ENCODE measurements at places on chromosomes 13 and 19. TPM values are rescaled to one million over a fixed set of nuclear protein-coding genes. Genes with fewer than 3 reads are reported as not detected.

The SPTBN4 gene
- 3.4 TPM for total RNA-seq

DNA sequence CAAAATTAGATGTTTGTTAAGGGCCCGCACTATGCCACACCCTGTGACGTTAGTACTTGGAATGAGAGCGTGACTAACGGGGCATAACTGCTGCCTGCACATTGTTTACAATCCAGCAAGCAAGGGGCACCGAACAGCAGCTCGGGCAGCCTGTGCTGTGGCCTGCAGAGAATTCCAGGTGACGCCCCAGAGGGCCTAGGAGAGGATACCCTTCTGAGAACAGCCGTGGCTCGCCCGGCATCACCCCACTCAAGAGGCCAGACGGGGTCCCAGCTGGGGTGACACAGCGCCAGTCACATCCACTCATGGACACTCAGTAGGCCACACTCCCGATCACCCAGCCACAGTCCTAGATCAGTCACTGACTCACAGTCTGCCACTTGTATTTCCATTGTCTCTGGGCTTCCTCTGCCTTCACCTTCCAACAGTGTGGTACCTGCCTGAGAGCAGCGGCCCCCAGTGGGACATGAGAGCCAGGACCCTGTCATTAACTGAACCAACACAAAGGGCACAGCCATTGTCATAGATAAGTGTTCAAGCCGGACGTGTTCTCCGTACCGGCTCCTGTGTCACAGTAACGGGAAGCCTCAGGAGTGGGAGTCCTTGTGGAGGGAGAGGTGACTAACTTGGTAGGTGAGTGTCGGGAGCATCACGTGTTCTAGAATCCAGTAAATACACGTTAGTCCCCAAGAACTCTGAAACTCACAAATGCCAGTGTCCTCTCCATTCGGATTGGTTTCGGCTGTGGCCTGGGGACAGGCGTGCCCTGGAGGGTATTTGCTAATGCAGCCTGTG, 7.5 kb downstream of the ZNF331 start:
- H3K27ac ChIP-seq = no peak overlapping the region
- no peaks in the 10 kb centered on the region for H3K27me3 ChIP-seq
- H3K4me1 ChIP-seq = no peaks in the 10 kb centered on the region
- no peak for DNase-seq
- peaks cover 4% of the 10 kb centered on the region for H3K36me3 ChIP-seq

DNA sequence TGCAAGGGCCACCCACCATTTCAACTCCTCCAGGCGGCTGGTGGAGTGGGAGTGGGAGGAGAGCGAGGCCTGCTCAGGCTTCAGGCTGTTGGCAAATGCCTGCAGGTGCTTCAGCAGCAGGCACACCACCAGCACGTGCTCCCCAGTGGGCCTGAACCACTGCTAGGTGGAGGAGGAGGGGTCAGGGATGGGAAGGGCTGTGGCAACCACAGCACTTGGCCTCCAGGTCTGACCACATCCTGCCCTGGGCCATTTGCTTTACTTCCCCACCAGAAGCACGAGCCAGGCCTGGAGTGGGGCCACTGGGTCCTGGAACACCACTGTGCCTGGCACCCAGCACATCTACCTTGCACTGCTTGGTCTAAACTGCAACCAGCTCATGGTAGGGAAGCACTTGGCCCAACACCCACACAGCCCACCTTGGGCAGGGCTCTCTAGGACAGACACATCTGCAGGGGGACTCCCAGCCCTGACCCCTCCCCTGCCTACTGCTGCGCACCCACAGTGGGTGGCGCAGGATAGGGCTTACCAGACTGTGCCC, 26.2 kb downstream of the TUBA3C start:
- no peak overlapping the region for H3K27ac ChIP-seq
- H3K4me1 ChIP-seq = no peaks in the 10 kb centered on the region
- no peak for DNase-seq
- H3K36me3 ChIP-seq = no peaks in the 10 kb centered on the region

DNA sequence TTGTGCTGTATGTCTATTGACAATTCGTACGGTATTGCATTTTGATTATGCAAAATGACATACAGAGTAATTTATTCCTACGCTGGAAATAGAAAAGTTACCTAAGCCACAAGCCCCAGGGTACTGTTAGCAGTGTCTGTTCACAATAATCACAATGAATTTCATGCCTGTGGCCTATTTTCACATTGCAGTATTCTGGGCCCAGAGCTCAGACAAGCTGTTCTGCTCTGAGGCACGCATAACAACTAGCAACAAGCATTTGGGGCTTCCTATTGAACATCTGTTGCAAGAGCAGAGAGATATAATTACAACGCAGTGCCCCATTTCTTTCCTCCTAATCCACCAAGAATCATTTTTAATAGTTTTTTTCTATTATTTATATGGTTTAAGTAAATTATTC, 158.9 kb upstream of the SGCG start:
- no peak overlapping the region for H3K27ac ChIP-seq
- no peak for DNase-seq
- H3K4me3 ChIP-seq = no peak overlapping the region
- H3K27me3 ChIP-seq = no peaks in the 10 kb centered on the region
- H3K36me3 ChIP-seq = no peaks in the 10 kb centered on the region

- no peak overlapping the region for H3K4me3 ChIP-seq
- H3K36me3 ChIP-seq = no peaks in the 10 kb centered on the region
- no peak for DNase-seq
- no peak overlapping the region for H3K27ac ChIP-seq
These were observed 191.9 kb downstream of the COG6 start for GRCh38 chr13:39847336-39847735.

DNA sequence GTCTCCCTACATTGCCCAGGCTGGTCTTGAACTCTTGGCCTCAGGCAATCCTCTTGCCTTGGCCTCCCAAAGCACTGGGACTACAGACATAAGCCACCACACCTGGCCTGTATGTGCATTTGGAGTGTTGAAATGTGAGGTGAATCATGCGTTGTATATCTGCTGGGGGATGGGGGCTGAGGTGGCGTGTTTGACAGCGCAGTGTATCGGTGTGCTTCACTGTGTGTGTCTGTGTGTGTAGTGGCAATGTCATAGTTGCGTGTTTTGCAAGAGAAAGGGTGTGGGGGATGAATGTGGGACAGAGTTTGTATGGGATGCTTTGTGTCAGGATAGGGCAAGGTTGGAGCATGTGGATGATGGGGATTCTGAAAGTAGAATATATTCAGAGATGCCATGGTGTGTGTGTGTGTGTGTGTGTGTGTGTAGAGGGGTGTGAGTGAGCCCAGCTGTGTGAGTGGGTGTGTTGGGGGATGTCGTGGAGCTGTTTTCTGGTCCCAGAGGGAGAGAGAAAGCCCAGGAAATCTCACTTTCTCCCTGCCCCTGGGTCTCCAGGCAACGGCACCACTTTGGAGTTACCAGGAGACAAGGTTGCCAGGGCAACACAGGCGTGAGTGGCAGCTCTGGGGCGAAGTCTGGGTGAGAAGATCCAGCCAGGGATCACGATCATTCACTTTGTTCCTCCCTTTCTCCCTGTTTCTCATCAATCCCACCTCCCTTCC, 1.1 kb upstream of the SWSAP1 start:
- no peaks in the 10 kb centered on the region for H3K27me3 ChIP-seq
- no peak overlapping the region for H3K27ac ChIP-seq
- DNase-seq = no peak
- H3K4me3 ChIP-seq = peak overlapping the region; percentile 72
- H3K4me1 ChIP-seq = peaks cover 10% of the 10 kb centered on the region

GRCh38 chr13:77425705-77426104, 98.8 kb upstream of the MYCBP2 start:
- no peaks in the 10 kb centered on the region for H3K4me1 ChIP-seq
- H3K36me3 ChIP-seq = no peaks in the 10 kb centered on the region
- H3K27me3 ChIP-seq = no peaks in the 10 kb centered on the region
- H3K27ac ChIP-seq = no peak overlapping the region
- DNase-seq = no peak

- no peaks in the 10 kb centered on the region for H3K27me3 ChIP-seq
- H3K36me3 ChIP-seq = no peaks in the 10 kb centered on the region
These were observed 884 bp upstream of the CBY2 start for GRCh38 chr13:45700971-45701900.

DNA sequence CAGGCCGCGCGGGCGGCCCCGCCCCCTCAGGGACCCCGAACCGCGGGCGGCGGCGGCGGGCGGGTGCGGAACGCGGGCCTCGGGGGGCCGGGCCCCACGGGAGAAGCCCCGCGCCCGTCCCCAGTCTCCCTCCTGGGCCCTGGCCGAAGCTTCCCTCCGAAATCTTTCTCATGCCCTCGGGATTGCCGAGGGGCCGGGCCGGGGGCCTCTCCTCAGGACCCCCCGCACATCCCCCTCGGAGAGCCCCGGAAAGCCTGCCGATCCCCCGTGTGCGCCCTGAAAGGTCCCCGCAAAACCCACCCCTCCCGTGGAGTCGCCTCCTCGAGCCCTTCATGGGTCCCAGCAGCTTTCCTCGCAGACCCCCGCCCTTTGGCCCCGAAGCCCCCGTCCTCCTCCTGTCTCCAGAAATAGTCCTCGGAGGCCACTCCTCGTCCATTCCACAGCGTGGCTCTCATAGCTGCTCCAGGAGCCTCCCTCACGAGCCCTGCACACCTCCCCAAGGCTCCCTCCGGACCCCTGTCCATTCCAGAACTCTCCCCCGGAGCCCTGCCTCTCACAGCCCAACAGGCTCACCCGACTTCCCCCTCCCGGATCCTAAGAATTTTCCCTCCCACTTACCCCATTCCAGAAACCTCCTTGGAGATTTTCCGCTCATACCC, 555 bp downstream of the SAMD4B start:
- no peak overlapping the region for H3K27ac ChIP-seq
- no peak for DNase-seq
- peak overlapping the region; percentile 75 for H3K4me3 ChIP-seq
- no peaks in the 10 kb centered on the region for H3K27me3 ChIP-seq
- H3K36me3 ChIP-seq = no peaks in the 10 kb centered on the region

- no peak for DNase-seq
- no peaks in the 10 kb centered on the region for H3K27me3 ChIP-seq
- no peaks in the 10 kb centered on the region for H3K4me1 ChIP-seq
- no peak overlapping the region for H3K27ac ChIP-seq
- peaks cover 3% of the 10 kb centered on the region for H3K36me3 ChIP-seq
These were observed 137.7 kb downstream of the COL4A1 start for GRCh38 chr13:110168999-110169933.

All from H1 (cell line).